ENCODE measurements at places on chromosomes 4 and X. TPM values are rescaled to one million over a fixed set of nuclear protein-coding genes. Genes with fewer than 3 reads are reported as not detected.

GRCh38 chr4:75985116-75985515 is 5.6 kb downstream of the SDAD1 start:
- H3K36me3 ChIP-seq, result peaks cover 35% of the 10 kb centered on the region
- no peak for DNase-seq
- peaks cover 27% of the 10 kb centered on the region for H3K4me1 ChIP-seq
- H3K4me3 ChIP-seq, result no peak overlapping the region
- no peak overlapping the region for H3K27ac ChIP-seq
- no peaks in the 10 kb centered on the region for H3K27me3 ChIP-seq

DNA sequence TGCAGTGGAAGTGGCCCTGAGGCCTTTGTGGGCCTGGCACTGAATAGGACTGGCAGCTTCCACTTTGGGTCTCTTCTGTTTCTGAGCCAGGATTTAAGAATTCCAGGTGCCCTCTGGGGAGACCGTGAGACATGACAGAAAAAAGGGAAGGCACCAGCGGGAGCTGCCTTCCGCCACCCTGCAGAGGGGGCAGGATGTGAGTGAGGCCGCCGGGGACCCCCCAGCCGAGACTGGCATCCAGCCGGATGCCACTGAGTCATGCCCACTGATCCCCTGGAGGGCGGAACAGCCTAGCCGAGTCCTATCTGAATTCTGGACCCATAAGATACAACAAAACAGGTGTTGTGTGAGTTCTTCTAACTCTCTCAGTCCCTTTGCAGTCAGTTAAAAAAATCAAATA is 41.3 kb downstream of the C4orf50 start:
- H3K27me3 ChIP-seq, result peaks cover 19% of the 10 kb centered on the region
- no peak for DNase-seq
- no peaks in the 10 kb centered on the region for H3K4me1 ChIP-seq
- no peak overlapping the region for H3K27ac ChIP-seq
- no peak overlapping the region for H3K4me3 ChIP-seq
- H3K36me3 ChIP-seq, result no peaks in the 10 kb centered on the region

DNA sequence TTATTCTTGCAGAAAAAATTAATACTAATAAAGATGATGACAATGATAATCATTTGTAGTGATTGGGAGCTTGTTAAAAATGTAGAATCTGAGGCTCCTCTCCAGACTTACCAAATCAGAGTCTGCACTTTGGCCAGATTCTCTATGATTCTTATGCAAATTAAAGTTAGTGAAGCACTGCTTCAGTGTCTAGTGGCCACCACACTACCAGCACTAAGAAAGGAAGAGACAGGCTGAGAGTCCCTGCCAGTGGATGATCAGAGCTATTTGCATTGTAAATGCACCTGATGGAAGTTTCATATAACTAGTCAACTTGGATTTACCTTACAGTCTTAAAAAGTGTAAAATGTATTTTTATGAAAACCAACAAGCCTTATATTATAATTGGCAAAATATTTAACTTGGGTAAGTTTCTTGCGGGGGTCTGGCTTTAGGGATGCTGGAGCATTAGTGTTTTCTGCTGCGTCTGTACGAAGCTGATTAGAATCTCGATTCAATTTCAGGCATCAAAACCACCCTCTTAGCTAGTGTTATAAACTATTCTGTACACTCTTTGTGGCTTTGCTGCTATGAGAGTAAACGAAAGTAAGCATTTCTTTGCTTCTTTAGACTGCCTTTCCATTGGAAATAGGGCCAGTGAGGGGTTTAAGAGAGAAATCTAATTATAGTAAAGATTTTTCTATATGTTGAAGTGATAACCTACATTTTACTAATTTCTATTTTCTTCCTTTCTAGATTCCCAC is 114.1 kb downstream of the TLL1 start:
- no peak overlapping the region for H3K4me3 ChIP-seq
- no peaks in the 10 kb centered on the region for H3K27me3 ChIP-seq
- H3K27ac ChIP-seq, result no peak overlapping the region
- no peaks in the 10 kb centered on the region for H3K36me3 ChIP-seq

DNA sequence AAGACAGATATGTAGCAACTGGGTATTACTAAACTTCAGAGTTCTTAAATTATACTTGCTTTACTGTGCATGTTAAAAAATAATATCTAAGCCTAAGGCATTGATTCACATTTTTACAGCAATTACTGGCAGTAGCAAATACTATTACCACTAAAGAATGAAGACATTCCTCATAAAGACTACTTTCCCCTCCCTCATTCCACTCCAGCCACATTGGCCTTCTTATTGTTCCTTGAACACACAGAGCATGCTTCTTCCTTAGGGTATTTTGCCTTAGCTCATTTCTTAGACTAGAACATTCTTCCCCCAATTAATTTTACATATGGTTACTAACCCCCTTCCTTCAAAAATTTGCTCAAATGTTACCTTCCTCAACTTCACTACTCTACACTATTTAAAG is 717.0 kb downstream of the CCSER1 start:
- H3K27me3 ChIP-seq, result no peaks in the 10 kb centered on the region
- no peak for DNase-seq
- H3K4me3 ChIP-seq, result no peak overlapping the region
- no peak overlapping the region for H3K27ac ChIP-seq
- H3K4me1 ChIP-seq, result no peaks in the 10 kb centered on the region

DNA sequence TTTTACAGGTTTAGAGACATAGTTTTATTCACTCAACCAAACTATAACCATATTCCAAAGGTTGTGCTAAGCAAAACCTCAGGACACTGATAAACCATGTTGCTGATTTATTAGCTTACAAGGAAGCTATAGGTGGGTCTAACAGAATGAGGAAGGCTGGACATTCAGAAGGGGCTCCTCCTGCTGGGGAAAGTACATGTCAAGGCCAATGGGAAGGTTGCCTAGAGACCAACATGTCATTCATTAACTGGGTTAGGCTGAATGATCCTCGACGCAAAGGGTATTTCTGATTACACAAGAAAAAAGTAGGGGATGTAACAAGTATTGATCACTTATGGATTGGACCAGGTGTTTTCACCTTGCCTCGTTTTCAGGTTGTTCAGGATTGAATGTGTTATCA is 30.3 kb downstream of the SLC10A6 start:
- H3K36me3 ChIP-seq, result no peaks in the 10 kb centered on the region
- H3K27ac ChIP-seq, result no peak overlapping the region
- DNase-seq, result no peak
- H3K4me3 ChIP-seq, result no peak overlapping the region

GRCh38 chr4:138078751-138079520 is 163.2 kb downstream of the SLC7A11 start:
- H3K4me3 ChIP-seq, result no peak overlapping the region
- H3K4me1 ChIP-seq, result no peaks in the 10 kb centered on the region
- no peaks in the 10 kb centered on the region for H3K27me3 ChIP-seq
- no peak overlapping the region for H3K27ac ChIP-seq

Gene CT45A3
- total RNA-seq, result not detected

Gene CXCL10
- not detected for total RNA-seq

Gene NCAPG
- total RNA-seq, result 59.1 TPM
